ENCODE measurements at places on chromosomes 12 and 14.

DNA sequence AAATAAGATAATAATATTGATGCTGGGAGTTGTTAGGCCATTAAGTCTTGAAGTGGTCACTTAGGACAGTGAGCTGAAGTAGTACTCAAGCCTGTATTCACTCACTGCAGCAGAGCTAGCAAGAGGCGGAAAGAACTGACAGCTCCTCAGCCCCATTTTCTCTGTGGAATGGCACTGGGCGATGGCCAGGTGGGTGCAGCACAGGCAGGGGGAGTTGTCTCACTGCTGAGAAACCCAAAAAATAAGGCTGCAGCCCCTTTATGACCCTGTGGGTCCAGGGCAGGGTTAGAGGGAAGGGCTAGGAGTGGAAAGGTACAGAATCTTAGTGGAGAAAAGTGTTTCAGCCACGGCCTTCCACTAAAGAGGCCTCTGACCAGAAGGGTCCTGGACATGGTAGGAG lies 35.5 kb downstream of the PDZRN4 start:
- no peak for DNase-seq

DNA sequence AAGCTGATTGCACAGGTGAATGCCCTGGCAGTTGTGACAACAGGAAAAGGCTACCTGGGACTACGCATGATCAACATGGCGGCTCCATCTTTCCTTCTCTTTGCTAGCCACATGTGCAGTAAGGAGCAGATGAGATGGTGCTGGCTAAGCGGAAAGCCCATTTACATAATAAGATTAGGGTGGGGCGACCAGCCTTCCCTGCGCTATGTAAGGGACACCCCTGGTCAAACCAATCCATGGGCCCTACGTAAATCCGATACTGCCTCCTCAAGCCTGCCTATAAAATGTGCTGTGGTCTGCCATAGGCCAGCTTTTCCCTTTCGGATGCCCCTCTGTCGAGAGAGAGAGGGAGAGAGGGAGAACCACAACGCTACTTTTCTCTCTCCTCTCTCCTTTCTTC lies 31.0 kb upstream of the BTG1 start:
- no peak for DNase-seq

DNA sequence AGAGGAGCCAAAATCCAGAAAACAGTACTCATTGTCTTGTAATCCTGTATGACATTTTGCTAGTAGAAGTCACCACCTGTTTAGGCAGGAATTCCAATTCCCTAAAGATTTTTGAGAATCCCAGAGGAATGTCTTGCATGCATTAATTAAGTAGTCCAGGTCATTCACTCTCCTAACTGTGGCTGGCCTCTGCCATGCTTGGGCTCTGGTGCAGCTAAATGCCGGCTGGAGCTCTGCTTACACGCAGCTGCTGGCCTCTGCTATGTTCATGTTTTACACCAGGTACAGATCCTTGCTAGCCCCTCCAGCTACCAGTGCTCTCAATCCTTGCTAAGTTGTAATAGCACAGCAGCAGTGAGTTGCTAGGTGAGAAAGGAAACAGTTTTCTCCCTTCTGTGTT lies 16.3 kb upstream of the HIF1A start:
- DNase-seq, result peak; percentile 97

- DNase-seq, result no peak
Measured at GRCh38 chr14:62420847-62421246, 624.4 kb downstream of the KCNH5 start.

DNA sequence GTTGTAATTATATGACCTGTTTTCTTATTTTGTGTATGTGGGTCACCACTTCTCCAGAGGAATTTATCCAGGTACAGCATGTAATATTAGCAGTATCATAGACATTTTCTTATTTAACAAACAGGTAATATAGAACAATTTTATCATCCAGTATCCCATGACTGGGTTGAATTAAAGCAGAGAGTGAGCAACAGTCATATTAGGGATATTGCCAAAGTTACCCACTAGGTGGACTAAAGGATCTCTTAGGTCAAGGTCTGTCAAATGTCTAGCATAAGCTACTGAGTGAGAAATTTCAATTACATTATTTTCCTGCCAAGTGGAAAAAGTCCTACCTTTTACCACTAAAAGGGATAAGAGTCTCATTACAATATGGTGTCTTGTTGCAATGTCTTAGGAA lies 62.1 kb upstream of the TRIM9 start:
- no peak for DNase-seq

GRCh38 chr12:114006482-114007425 lies 40.6 kb upstream of the RBM19 start:
- DNase-seq, result no peak

- no peak for DNase-seq
Measured at GRCh38 chr14:100474196-100474595, 113.0 kb downstream of the BEGAIN start.

DNA sequence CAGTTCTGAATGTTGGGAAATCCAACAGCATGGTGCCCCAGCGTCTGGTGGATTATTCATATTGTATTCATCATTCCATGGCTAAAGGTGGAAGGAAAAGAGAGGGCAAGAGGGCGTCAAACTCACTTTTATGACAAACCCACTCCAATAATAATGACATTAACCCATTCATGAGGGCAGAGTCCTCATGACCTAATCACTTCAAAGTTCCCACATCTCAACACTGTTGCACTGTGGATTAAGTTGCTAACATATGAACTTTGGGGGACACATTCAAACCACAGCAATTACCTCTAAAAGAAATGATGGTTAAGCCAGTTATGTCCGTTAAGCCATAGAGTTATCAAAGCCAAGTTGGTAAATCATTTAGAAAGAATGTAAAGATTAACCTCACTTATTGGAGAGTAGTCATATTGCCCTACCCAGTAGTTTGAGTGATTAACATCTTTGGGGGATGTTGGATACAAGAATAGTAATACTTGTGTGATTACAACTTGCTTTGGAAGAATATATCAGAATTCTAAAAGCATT lies 212.4 kb upstream of the FLRT2 start:
- DNase-seq, result no peak

- DNase-seq, result no peak
Measured at GRCh38 chr12:101743724-101744472, 4.6 kb upstream of the SYCP3 start.
